Activated T-helper 9 cell treated with anti-CD3 and anti-CD28 coated beads, Interleukin-2, amount 50 U/mL, for 16 hours (primary cell): ENCODE measurements at places on chromosomes 11 and 22.

DNA sequence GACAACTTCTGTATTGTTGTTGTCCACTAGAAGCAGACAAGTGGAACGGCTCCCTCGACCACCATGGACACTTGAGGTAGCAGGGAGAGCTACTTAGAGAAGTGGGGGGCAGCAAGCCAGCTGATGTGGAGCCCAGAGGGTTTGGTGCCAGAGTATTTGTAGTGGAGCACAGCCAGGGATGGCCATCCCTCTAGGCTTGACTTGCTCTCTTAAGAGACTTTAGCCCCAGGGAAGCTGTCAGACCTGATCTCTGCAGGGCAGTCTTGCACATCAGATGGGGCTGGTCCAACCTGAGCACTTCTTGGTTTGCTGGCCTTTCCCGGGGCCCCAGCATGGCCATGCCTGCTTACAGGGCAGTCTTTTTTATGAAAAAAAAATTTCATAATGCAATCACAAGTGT is 15.0 kb upstream of the TMEM135 start:
- DNase-seq, result no peak

DNA sequence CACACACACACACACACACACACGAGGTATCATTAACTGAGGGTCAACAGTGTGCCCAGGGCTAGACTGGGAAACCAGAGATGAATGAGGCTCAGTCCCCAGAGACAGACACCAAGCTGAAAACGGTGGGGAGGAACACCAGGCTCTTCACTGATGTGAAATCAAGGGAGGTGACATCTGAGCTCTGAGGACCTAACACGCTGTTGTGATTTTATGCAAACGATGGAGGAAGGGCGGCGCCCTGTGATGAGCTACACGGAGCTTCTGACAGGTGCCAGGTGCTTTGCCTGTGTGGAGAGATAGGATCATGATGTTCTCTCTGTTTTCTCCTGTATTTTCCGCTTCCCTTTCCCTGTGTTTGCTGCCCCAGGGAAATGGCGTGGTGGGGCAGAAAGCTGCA is 6.5 kb upstream of the CYB5R3 start:
- no peak for DNase-seq

- DNase-seq, result no peak
Observed at GRCh38 chr22:27311698-27312550, 489.6 kb downstream of the MN1 start.

GRCh38 chr11:61045271-61045670 is 57.0 kb upstream of the CD5 start:
- no peak for DNase-seq

DNA sequence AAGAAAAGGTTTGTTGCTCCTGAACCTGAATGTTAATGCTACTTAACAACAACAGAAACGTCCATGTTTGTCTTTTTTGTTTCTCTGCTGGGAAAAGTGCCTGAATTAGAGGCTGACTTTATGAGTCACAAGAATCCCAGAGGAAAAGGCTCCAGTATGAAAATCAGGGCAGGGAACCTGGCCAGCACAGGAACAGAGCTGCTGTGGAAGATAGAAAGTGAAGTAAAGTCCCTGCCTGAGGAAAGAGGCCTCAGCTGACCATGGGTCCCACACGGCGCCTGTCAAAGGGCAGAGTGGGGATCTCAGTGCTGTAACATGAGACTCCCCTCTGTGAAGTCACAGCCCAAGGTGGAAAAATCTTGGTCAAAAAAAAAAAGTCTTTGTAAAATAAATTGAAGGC is 632.3 kb upstream of the CCDC90B start:
- no peak for DNase-seq

DNA sequence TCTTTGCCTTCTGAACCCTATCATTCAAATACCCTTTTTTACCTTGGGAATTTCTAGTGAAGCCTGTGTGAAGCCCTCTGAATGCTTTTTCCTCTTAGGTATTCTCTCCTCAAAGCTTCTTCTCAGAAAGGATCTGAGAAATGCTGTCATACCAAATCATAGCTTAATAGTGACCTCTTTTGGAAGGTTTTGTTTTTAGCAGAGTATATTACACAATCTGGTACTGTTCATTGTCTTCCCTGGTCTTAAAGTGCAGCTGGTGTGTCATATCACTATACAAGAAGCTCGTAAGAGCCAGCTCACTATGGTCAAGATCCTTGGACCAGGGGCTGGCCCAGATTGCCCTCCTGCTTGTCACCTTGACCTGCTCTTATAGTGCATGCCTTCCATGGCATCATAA is 204.4 kb upstream of the ANO5 start:
- no peak for DNase-seq

GRCh38 chr22:39880722-39881121 is 12.8 kb downstream of the ENTHD1 start:
- no peak for DNase-seq

DNA sequence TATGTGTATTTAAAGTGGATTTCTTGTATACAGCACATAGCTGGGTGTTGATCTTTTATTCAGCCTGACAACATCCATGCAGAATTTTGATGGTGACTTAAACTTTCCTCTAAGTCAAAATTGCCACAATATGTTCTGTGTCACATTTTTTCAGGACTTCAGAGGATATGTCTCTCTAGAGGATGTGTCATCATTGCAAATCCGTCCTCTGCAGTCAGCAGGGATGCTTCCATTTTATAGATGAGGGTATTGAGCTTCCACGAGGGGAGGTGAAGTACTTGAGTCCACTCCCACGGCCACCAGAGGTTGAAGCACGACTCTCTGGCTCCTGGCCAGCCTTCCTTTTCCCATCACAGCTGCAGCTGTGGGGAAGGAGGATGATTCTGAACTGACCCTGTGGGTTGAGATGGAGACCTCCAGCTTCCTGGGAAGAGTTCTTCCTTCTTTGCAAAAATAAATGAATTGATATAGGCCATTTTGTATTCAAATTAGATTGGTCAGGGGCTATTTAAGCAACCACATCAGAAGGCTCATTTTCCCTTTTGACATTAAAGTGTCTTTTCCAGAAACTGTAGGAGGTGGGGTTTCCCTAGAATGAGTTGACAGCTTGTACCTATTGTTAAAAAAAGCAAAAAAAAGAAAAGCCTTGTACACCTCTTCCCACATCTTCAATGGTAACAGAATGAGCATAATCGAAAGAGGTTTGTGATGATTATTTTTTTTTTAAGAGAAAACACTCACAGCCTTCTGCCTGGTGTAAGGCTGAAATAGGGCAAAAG is 55.2 kb upstream of the MYEOV start:
- DNase-seq, result no peak

DNA sequence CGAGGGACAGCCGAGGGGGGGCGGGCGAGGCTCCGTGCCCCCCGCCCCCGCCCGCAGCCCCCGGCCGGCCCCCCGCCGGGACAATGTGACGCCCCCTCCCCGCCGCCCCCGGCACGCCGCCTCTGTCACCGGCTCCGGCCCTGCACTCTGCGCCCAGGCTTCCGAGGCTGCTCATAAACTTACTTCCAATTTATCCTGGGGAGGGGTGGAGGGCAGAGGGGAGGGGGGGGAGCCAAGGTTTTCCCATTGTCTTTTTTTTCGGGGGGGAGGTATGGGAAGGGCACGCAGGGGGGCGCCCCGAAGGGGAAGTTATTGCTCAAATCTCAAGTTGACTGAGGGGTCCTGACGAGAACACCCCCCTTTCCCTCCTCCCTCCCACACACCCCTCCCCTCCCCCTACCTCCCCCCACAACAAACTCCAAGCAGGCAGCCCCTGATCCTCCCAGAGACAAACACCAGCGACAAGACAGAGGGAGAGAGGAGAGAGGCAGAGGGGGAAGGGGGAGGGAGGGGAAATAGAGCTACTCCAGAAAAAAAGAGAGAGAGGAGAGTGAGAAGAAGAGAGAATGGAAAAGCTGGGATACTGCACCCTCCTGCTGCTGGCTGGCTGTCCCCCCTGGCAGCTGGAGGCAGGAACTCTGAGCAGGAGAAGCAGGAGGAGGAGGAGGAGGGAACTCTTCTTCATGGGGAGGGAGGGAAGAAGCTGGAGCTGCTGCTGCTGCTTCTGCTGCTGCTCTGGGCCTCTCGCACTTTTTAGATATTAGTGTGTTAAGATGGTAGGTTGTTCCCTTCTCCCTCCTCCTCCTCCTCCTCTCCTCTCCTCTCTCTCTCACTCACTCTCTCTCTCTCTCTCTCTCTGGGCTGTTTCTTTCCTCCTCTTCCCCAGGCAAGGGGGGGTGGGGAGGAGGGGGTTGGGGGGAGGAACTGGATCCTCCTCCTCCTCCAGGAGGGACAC is 631 bp downstream of the PHF21A start:
- no peak for DNase-seq

DNA sequence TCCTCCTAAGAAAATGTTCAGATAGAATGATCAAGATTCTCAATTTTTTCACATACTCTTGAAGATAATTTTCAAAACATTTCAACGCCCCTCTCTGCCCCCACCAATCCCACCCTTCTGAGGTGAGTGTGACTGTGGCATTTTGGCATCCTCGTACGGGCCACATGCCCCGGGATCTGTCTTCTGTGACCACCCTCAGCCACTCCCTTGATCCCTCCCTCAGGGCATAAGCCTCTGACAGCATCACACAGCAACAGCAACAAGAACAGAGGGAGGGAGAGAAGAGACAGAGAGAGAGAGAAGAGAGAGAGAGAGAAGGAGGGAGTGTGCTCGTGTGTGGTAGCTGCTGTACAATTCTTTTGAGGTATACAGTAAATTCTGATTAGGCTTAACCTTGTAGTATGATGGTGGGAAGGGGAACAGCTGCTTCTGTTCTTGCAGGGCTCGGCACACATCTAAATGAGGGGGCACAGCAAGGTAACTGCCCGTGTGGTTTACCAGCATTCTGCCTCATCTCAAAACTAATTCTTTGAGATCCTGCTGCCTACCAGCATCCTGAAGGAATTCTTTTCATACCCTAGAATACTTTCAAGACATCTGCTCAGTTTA is 21.4 kb downstream of the SCUBE2 start:
- DNase-seq, result no peak

DNA sequence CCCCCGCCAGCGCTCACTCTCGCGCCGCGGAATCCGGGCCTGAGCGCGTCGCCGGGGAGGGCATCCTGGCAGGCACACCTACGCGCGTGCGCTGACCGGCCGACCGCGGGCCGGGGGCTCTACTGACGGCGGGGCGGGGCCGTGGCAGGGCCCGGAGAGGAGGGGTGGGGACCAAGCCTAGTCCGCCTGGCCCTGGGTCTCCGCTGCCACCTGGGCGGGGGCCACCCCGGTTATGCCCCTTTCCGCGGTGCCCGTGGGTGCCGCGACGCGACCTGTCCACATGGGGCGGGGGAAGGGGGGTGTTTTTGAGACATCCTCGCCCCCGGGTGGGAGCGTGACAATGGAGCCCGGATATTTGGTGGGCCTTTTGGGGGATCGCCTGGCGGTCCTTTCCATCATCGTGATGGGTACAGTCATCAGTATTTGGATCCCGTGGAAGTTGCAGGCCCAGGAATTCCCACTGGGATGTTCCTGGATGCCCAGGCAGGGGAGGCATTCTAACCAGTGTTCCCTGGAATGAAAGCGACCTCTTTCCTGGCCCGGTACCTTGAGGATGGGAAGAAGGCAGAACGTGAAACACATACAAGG is 2.2 kb downstream of the NCAM1 start:
- DNase-seq, result no peak

DNA sequence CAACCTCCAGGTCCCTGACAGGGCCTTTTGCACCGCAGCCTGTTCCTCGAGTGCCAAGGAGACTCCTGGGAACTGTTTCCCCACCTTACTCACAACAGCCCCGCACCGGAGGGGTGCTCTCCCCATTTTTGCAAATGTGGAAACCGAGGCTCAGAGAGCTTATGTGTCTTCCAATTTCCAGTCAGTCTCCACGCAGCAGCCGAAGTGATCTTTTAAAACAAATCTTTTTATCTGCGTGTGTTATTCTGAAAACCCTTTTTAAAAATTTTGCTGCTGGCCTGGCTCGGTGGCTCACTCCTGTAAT is 409 bp upstream of the TMEM134 start:
- DNase-seq, result no peak

- no peak for DNase-seq
Observed at GRCh38 chr11:85247797-85248196, 379.3 kb downstream of the DLG2 start.
